Fibroblast of the aortic adventitia (primary cell): ENCODE measurements at places on chromosomes 16 and 17. TPM values are rescaled to one million over a fixed set of nuclear protein-coding genes. Genes with fewer than 3 reads are reported as not detected.

Gene CD68
- total RNA-seq: 4.9 and 71.7 TPM in 2 replicates

Gene DPEP2NB
- not detected in 2 replicates for total RNA-seq

Gene TBC1D3H
- not detected in 2 replicates for total RNA-seq

Gene MYO15A
- 0.45 and 1.6 TPM in 2 replicates for total RNA-seq

Gene CACNA1H
- 2.7 TPM in 1 of 2 replicates, not detected in the other for total RNA-seq

Gene SSTR5
- total RNA-seq: not detected in 2 replicates

Gene ERN2
- total RNA-seq: not detected in 2 replicates

Gene G6PC1
- total RNA-seq: not detected in 2 replicates

Gene SEBOX
- not detected in 2 replicates for total RNA-seq

Gene UBE2G1
- total RNA-seq: 39.3 and 52.0 TPM in 2 replicates

DNA sequence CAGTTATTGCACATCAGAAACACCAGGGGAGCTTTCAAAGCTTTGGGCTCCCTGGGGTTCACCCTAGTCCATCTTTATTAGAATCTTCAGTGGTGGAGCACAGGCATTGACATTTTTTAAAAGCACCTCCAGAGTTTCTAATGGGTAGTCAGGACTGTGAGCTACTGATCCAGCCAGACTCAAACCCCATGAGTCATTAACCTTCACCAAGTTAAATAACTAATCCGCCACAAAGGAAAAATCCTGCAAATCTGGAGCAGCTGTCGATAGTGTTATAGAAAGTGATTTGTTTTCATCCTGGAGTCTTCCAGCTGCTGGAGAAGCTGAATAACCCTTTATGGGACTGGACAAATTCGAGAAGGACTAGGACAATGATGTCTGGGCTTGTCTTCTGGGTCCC, 93.2 kb upstream of the PIRT start:
- no peak for DNase-seq

DNA sequence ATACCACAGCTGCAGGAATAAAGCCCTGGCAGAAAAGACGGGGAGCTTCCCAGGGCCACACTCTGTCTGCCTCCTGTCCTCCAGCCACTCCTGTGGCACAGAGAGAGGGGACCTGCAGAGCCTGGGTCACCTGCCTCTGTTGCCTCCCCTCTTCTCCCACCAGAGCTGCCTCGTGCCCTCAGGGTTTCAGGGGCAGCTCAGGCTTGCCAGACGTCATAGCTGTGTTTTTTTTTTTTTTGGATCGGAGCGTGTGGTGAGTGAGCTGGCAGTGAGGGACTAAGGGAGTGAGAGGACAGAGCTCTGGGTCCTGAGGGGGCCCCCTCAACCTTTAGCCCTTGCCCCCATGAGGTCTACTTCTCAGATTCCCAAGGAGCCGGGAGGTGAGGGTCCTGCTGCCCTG, 2.1 kb downstream of the PIK3R6 start:
- no peak for DNase-seq

DNA sequence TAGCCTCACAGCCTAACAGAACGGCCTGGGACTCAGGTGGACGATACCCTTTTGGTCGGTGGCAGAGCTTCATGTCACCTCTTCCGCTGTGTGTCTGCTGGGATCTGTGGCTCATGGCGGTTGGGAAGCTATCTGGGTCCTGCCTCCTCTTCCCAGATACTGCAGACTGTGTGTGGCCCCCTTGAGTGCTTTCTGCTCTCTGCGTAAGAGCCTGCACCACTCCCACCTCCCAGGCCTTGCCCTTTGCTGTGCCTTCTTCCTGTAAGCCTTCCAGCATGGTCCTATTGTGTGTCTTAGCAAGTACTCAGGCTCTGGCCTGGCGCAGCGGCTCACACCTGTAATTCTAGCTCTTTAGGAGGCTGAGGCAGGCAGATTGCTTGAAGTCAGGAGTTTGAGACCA, 17.5 kb upstream of the ADCY7 start:
- DNase-seq: no peak

- no peak for DNase-seq
These were observed 44.4 kb upstream of the SCNN1B start for GRCh38 chr16:23257682-23258081.

DNA sequence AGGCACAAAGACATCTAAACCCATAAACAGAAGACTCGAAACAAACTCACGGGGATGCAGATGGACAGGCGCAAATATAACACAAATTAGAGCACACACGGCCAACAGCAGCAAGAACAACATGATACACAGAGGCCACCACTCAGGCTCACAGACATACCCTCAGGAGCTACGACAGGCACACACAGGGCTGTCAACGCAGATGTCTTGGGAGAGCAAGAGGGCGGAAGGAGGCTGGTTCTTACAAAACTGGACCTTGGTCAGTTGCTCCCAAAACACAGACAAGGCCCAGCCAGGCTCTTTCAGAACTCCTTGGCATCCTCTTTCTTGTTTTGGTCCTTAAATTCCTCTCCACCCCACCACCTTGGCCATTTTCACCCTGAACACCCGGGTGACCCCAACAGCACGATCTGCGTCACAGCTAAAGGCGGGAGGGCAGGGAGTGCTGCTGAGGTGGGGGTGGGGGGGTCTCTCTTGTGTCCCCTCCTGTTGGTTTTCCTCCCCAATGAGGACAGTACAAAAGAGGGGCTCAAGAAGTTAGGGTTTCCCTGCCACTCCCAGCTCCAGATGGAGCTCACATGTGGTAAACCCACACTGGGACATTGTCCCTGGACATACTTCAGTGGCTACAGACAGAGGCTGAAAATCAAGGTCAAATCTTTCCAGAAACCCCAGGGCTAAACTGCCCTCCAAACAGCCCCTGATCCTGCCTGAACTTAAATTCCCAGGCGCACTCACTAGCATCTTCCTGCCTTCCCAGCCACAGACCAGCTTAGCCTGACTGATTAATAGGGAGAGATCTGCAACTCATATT, 221.3 kb downstream of the C16orf78 start:
- DNase-seq: no peak

- no peak for DNase-seq
These were observed 193.6 kb downstream of the CCDC182 start for GRCh38 chr17:57551321-57552079.

DNA sequence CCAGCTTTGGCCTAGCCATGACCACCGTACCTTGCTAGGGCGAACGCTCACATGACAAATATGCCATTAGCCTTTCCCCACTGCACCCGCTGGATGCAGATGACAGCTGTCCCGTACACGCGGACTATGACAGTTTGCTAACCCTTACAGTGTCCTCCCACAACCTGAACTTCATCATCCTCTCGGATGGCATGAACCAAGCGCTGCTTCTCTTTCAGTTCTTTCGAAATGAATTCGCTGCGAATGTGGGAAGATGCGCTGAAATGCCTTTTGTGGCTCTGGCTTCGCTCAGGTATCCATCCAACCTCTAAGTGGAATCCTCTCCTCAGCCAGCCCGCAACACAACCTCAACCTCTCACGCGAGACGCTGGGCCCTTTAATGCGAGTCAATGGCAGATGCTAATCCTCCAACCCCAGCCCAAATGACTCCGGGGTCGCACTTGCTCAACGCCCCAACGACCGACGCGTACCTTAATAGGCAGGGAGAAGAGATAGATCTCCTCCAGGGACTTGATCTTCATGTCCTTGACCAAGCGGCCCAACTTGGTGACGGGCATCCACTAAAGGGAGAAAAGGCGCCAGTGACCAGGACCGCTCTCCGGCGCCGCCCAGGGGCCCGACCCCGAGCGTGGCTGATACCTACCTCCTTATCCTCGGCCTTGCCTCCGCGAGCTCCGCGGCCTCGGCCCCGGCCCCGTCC, 670 bp downstream of the RPS2 start:
- DNase-seq: peak; percentile 42

- DNase-seq: no peak
These were observed 63.5 kb downstream of the MYH13 start for GRCh38 chr17:10309003-10309974.

DNA sequence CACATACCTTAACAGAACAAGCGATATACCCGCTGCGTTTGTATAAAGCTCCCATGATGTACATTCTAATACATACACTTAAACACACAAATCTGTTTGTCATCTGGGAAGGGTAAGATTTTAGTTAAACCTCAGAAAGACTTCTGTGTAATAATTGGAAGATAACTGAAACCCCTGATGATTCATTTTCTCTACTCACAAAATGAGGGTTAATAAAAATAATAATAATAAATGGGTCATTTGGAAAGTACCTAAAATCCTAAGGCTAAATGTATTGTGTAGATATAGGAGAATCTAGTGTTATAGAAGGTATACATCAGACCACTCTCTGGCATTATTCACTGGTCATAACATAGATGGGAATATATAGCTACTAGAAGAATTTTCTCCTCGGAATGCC, 64.7 kb upstream of the SOX9 start:
- DNase-seq: no peak

DNA sequence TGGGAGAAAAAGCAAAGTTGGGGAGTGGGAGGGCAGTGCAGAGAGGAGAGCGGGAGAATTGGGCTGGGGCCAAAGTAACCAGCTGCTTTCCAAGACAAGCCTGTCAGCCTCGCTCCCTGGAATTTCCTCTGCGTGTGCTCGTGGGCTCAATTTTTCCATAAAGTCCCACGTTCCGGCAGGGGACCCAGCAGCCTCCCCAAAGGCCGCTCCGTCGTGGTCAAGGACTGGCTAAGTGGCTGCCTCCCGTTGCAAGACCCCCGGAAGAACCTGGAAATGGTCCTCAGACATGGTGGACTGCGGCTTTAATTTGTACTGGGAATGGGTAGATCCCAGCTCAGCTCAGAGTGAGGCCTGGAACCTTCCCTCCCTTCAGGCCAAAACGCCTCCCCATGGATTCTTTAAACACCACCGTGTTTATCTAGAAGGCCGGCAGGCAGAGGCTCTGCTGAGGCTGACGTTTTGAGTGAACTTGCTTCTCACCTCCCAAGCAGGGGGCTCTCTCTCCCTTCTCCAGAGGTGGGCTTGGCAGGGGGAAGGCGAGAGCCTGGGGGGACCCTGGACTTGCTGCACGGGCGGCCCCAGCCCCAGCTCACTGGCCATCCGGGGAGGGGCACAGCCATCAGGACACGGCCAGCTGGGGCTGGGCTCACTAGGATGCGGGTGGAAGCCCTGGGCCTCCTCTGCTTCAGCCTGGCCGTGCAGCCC, 190.0 kb downstream of the C16orf95 start:
- DNase-seq: peak; percentile 71

DNA sequence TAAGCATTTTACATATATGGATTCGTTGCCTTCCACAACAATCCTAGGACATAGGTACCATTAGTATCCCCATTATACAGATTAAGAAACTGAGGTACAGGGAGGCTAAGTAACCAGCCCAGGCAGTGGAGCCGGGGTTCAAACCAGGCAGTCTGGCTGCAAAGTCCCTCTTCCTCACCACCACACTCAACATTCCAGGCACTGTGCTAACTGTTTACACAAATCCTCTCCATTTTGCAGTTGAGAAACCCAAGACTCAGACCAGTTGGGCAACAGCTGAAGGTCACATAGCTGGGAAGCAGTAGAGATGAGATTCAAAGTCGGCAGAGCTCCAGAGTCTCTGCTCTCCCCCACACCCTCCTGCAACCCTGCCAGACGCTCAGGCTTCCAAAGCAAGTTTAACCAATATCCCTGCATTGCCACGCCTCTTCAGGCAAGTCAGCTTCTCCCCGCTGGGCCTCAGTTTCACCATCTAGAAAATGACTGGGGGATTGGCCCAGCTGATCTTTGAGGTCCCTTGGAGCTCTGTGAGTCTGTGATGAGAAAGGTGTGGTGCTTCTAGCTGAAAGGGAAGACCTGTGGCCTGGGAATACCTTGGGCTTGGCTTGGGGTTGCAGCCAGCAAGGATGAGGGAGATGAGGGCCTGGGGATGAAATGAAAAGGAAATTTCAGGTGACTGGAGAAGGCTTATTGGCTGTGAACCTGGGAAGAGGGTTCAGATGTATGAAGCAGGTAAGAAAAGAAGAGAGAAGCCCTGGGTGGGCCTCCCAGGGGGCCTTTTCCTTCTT, 14.0 kb downstream of the CCR7 start:
- peak; percentile 100 for DNase-seq

- DNase-seq: peak; percentile 70
These were observed 2.0 kb upstream of the KIFC3 start for GRCh38 chr16:57804111-57804837.

GRCh38 chr16:75088216-75088615, 28.4 kb downstream of the LDHD start:
- DNase-seq: peak; percentile 31

DNA sequence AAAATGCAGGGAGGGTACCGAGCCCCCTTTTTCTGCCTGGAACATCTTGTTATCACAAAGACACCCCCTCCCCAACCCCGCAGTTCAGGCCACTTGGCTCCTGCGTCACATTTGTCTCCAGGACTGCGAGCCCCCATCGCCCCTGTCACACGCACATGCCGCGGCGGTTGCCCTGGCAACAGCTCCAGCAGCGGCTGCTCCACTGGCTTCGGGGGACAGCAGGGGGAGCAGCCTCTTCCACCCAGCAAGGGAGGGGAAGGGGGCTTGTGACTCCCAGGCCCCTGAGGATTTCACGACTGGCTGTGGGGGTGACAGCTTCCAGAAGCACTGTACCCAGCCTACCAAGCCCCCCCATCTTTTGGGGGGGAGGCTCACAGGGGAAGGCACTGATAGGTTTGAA, 2.6 kb downstream of the BAIAP3 start:
- no peak for DNase-seq

DNA sequence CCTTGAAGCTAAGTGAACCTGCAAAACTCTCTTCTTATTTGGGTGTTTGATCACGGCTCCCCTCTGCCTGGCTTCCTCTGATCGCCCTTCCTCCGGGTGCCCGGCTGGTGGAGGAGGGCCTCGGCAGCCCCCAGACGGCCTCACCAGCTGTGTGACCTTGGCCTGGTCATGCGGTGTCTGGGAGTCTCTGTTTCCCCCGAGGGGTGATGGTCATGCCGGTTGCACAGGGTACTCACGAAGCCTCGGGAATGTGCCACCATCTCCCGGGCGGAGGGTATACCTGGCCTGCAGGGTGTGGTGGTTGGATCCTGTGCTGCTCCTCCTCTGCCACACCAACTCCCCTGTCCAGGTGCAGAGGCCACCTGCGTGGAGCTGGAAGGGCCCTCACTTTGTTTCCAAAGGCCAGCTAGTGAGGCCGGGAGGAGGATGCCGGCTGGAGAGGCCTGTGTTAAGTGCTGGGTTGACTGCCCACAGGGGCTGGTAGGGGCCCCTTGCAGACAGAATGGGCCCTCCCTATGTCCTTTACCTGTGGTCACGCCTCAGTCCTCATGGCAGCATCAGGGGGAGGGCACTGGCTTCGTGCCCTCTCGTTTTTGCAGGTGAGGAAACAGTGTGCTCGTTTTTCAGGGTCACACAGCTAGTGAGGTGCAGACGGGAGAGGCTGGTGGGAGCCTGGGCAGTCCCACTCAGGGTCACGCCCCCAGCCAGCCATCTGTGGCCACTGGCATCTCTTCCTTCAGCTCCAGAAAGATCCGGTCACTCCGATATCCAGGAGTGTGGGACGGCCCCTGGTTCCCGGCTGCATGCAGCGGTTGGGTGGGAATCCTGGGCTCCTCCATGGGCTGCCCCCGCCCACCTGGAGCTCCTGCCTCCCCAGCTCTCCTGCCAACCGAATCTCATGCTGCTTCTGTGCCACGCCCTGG, 148.5 kb upstream of the GSE1 start:
- no peak for DNase-seq

DNA sequence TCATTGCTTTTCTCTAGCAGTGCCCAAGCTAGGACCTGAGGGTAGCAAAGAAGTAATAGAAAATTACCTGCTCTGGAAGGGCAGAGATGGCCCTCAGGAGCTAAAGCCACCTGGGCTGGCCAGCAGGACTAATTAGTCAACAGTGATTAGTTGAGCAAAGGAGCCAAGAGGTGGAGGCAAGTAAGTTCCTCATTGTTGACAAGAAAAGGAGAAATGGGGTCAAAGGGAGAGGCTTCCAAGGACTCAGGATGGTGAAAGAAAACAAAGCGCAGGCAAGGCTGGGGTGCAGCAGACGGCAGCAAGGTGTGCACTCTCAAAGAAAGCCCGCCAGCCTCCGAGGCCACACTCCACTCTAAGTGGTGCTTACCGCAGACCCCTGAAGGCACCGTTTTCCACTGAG, 44.6 kb downstream of the CMTM4 start:
- DNase-seq: no peak
